Chondrocyte (in vitro differentiated cells): ENCODE measurements at places on chromosomes 5 and 9.

DNA sequence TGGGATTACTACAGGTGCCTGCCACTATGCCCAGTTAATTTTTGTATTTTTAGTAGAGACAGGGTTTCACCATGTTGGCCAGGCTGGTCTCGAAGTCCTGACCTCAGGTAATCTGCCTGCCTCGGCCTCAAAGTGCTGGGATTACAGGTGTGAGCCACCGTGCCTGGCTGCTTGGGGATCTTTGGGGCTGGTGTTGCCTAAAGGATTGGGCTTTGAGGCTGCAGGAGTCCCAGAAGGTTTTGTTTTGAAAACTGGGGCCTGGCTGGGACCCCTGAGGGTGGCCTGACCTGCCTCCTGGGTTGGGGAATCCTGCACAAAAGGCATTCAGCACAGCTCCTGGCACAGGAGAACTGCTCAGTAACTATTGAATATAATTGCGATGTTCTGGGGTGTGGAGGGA lies 25.1 kb upstream of the SHB start:
- DNase-seq, result no peak

DNA sequence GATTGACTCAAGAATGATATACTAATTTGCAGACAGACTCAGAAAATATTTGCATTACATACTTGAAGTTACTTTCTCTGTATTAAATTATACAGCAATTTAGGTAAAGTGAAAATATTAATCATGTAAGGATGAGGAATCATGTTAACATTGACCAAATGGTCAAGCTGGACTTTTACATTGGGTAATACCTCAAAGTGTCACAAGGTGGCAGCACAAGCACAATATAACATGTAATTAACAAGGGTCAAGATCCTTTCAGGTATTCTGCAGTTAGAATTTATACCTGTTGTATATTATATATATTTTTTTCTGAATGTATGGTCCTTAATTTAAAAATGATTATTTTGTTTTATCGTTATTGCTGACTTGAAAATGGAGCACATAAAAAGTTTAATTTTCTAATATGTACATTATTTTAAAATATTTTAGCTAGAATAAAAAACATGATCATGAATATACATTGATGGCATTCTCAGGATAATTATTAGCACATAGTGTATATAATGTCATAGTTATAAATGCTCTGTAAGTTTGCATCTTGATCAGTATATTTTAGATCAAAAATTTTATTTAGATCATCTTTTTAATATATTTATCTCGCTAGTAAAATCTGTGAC lies 8.6 kb downstream of the HAPLN1 start:
- no peak for DNase-seq

GRCh38 chr9:33234511-33235467 lies 5.2 kb upstream of the SPINK4 start:
- DNase-seq, result no peak

GRCh38 chr5:178189433-178189832 lies 2.3 kb upstream of the GMCL2 start:
- no peak for DNase-seq

- DNase-seq, result no peak
Measured at GRCh38 chr9:93473411-93473810, 20.0 kb upstream of the FAM120AOS start.

DNA sequence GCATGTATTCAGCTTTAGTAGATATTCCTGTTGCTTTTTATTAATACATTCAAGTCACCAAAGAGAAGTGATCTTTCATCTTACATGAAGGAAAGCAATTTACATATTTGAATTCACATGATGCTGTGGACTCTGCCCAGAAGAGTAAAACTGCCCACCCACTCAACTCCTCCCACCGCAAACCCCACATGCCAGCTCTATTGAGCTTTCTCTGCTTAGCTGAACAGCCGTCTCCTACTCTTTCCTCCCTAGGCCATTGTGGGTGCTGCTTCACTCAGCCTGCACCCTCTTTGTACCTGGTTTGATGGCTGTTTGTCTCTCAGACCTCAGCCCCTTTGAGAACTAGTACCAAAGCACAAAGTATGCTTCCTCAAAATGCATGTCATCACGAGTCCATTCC lies 48.4 kb upstream of the MAP3K1 start:
- DNase-seq, result no peak
